Stimulated activated CD4-positive, alpha-beta T cell treated with anti-CD3 and anti-CD28 coated beads, Interleukin-12 subunit alpha, Interleukin-12 subunit beta, amount 100 ng/mL, for 4 hours (primary cell): ENCODE measurements at places on chromosomes 7 and 10.

DNA sequence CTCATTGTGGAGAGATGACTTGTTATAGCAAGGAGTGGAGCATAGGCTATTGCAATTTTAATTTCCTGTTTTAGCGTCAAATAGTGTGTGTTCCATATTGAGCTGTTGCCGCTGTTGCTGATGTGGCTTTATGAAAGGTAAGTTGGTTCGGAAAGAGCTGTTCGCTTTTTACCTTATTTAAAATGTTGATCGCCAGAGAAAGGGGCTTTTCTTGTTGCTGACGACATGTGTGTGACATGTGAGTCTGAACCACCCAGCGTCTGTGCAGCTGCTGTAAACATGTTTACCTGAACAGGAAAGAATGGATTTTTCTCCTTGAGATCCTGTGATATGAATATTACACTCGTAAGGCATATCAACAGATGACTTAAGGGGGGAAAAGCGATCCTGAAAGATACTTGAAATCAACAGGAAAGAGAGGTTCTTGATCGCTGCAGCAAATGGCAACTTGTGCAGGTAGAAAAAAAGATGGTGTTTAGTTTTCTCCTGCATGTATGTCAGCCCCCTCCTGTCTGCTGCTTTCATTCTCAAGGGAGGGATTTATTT is 2.5 kb downstream of the ZEB1 start:
- DNase-seq: no peak

GRCh38 chr10:103493362-103493915 is at the start of gene NEURL1:
Gene NEURL1, plus strand, starts transcription at chr10:103493705. Its CDS starts 683 bp downstream, at chr10:103494388.
- DNase-seq: peak; percentile 12

- DNase-seq: no peak
Measured at GRCh38 chr7:82623812-82624211, 180.2 kb upstream of the CACNA2D1 start.

- DNase-seq: no peak
Measured at GRCh38 chr10:121261665-121262064, 336.6 kb downstream of the FGFR2 start.

- DNase-seq: no peak
Measured at GRCh38 chr10:84581976-84582375, 253.6 kb downstream of the CCSER2 start.

- DNase-seq: no peak
Measured at GRCh38 chr7:131385039-131385605, 57.4 kb downstream of the MKLN1 start.

GRCh38 chr10:126917975-126918908 is 13.0 kb downstream of the DOCK1 start:
- DNase-seq: no peak

DNA sequence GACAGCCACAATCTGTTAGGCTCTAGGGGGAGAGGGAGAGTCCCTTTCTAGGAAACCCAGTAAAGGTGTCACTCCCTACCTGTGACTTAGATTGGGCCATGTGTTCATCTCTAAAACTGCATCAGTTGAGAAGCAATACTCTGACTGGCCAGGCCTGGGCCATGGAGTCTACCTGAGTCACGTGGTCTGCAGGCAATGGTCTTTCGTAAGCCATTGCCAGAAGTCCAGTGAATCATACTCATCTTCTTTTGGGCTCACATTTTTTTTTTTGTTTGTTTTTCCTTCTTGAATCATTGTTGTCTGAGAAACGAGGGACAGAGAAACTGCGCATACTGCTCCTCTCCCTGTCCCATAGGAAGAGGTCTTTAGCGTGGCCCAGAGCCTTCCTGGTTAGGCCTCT is 215.6 kb downstream of the CCSER2 start:
- DNase-seq: no peak

- DNase-seq: no peak
Measured at GRCh38 chr7:79096361-79096805, 357.1 kb downstream of the MAGI2 start.

- DNase-seq: no peak
Measured at GRCh38 chr10:131806646-131807317, 94.0 kb upstream of the PPP2R2D start.

DNA sequence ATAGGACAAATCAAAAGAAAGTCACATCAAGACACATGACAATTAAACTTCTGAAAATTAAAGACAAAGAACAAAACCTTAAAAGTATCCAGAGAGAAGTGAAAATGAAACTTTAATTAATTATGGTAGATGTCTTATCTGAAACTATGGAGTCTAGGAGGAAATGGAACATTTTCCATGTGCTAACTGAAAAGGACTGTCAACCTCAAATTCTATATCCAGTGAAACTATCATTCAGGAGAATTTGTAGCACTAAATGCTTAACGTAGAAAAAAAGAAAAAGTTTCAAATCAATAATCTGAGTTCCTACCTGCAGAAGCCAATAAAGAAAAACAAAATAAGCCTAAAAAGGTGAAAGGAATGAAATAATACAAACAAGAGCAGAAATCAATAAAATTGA is 33.1 kb upstream of the C10orf71 start:
- DNase-seq: no peak

DNA sequence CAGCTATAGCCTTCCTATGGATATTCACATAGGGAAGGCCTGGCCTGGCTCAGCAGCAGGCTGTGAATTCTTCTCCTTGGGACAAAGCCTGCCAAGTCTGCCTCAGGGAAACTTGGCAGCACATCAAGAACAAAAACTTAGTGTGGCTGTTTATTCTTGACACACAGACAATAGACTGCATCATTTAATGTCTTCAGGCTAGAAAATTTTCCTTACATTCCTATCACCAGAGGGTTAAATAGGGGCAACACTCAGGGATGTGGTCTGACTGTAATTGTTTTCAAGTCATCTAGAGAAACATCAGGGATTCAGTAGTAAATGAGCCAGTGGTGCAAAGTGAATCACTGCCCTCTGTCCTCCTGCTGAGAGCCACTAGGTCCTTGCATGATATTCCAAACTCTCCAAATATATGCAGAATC is 137.3 kb downstream of the SEMA3C start:
- no peak for DNase-seq

DNA sequence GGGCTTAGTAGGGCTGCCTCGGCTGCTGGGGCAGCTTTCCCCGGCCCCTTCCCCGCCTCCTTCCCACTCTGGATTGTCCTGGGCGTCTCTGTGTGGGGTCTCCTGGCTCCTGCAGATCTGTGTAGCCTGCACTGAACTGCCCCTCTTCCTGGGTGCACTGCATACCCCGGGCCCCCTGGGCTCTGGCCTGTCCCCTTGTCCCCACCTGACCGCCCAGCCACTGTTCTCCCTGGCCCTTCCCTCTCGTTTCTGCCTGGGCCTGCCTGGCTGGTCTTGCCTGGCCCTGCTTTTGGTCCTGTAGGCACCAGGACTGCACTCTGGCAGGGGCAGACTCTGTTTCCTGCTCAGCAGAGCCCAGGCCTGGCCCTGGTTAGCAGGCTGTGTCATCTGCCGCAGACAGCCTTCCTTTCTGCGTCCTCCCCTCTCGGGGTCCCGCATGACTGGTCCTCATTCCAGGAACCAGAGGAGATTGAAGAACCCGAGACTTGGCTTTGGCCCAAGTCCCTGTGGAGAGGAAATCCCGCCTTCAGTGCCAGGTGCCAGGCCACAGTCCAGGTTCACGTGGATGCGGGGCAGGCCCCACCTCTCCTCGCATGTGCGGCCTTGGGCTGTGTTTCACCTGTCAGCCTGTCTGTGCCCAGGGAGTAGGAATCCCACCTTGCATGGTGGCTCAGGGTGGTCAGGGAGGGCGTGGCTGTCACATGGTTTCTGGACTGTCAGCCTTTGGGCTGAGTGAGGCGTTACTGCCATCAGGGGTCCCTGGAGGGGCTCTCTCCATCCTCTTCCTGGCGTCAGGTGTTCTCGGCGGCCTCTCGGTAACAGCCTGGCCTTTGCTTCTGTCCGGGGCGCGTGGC is 9.2 kb downstream of the INPP5A start:
- DNase-seq: no peak

GRCh38 chr7:101877882-101878591 is 60.6 kb downstream of the CUX1 start:
- DNase-seq: no peak

- DNase-seq: no peak
Measured at GRCh38 chr7:17680026-17680425, 260.3 kb downstream of the SNX13 start.

DNA sequence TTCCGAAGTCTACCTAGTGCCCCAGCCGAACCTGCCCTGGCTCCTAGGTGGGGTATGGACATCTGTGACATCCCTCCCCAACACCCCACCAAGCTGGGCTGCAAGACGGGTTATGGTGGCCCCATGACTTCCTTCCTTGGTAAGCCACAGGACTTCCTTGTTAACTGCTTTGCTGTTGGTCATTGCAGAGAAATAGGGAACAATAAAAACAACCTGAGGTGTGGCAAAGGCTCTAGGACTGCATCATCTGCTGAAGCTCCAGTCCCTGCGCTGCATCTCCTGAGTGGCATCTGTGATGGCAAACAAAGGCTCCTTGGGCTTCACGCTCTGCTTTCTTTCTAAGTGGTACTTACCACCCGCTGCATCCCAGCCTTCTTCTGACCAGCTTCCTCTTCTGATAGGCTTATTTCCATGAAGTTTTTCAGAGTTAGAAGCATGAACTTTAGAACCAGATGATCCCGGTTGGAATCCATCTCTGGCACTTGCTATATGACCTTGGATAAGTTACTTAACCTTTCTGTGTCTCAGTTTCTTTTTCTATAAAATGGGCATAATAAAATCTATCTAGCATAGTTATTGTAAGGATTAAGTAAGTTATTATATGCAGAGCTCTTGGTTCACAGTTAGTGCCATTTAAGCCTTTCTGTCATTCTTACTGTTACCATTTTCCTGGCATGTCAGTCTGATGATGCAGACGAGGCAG is 216.8 kb downstream of the RPS24 start:
- DNase-seq: no peak

DNA sequence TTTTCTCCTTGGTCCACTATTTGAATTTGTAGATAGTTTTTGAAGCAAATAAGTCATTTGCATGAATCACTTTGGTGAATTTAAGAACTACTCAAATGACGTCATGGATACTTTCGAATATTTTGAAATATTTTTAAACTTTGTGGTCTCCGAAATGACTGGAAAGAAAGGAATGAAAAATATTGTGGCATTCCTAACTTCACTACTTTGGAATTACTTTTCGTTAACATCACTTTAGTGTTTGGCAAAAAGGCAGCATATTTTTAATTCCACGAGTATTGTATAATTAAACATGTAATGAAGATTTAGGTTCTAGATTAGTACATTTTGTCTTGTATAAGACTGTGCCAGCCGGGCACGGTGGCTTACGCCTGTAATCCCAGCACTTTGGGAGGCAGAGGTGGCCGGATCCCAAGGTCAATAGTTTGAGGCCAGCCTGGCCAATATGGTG is 35.3 kb upstream of the ZRANB1 start:
- DNase-seq: no peak

- no peak for DNase-seq
Measured at GRCh38 chr10:42975558-42976340, 101.1 kb upstream of the RET start.

- DNase-seq: no peak
Measured at GRCh38 chr7:27146491-27147198, 929 bp downstream of the HOXA6 start.

- no peak for DNase-seq
Measured at GRCh38 chr10:85600026-85600743, 766.4 kb downstream of the GRID1 start.

- no peak for DNase-seq
Measured at GRCh38 chr10:116385994-116386809, 41.4 kb upstream of the PNLIPRP3 start.

DNA sequence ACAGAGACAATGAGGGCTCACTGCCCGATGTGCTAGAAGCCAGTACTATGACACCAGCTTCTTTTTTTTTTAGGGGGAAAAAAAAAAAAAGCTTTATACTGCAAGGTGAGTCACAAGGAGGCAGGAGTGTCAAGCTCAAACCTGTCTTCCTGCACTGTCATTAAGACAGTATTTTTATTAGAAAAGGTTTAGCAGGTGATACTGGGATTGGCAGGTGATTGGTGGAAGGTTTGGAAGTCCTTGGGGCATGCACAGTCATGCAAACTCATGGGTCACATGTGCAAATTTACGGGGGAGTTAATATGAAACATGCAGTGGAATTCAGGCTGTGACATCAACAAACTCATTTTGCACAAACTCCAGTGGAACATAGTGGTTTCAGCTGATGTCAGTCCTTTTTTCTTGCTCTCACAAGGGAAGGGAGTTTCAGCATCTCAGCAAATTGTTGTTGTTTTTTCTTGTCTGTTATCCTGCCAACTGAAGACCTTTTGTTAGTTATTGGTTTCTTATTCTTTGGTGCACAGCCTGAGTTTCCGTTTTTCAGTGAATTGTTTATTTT is 530.6 kb downstream of the ANKRD7 start:
- no peak for DNase-seq

GRCh38 chr10:58830697-58831096 is 318.0 kb downstream of the BICC1 start:
- no peak for DNase-seq

GRCh38 chr10:114552050-114552449 is 106.0 kb downstream of the ABLIM1 start:
- no peak for DNase-seq

DNA sequence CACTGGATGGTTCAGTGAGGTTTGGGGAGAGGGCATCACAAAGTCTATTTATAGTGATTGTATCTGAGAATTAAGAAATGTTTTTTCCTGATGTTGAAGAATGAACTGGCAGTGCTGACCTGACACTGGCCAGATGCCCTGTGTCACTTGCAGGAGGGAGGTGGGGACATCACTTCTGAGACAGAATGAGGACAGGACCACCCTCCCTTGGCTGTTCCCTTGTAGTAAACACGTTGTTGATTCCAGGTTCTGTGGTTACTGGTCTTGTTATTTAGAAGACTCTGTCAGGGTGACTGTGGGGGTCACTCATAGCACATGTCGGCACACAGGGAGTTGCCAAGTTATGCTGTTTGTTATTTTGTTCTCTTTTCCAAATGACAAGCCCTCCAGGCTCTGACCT is 126.4 kb downstream of the ADCY1 start:
- DNase-seq: no peak

- no peak for DNase-seq
Measured at GRCh38 chr10:13970236-13970956, 360.3 kb downstream of the FRMD4A start.

DNA sequence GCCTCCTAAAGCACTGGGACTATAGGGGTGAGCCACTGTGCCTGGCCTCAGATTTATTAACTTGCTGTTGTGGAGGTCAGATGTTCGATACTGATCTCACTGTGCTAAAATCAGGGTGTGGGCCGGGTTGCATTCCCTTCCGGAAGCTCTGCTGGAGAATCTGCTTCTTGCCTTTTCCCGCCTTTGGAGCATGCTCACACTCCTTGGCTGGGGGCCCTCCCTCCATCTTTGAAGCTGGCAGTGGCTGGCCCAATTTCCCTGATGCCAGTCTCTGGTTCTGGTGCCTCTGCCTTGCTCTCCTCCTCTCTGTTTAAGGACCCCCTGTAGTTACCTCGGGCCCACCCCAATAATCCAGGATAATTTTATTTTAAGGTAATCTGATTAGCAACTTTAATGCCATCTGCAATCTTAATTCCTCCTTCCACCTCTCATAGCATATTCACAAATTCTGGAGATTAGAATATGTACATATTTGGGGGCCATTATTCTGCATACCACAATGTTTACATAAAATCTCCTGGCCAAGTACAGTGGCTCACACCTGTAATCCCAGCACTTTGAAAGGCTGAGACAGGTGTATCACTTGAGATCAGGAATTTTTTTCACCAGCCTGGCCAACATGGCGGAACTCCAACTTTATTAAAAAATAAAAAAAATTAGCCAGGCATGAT is 7.9 kb upstream of the PITRM1 start:
- DNase-seq: no peak

- no peak for DNase-seq
Measured at GRCh38 chr7:101519324-101520023, 109.6 kb downstream of the MYL10 start.
